Activated CD4-positive, CD25-positive, alpha-beta regulatory T cell (primary cell): ENCODE measurements at places on chromosomes 13 and 19.

GRCh38 chr19:2240881-2241760 is 4.5 kb downstream of the SF3A2 start:
- no peak for DNase-seq

DNA sequence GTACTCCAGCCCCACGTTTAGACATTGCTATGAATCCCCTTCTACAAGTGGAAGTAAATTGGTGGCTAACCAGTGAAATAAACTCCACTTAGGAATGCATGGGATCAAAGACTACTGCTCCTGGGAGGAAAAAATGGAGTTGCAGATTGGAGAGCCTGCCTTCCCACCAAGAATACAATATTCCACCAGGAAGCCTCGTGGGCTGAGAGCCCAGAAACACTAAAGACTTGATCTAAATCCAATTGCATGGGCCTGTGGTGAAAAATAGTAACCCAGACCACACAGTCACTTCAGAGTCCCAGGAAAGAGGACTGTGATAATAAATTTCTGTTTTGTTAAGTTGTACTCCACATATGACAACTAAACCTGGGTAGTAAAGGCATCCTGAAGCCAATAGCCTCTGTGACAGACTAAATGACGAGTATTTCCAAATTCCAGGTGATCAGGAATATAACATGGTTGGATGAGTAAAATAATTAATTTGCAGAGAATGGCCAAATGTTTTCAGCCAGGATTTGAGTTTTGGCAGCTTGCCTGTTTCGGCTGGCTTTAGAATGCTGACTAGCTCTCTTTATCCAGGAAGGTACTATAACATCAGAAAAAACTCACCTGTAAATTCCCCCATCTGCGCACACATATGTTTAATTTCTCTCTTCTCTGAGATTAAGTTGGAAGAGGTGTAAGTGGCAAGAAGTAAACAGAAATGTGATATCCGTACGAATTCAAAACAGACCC is 480.3 kb downstream of the LIG4 start:
- no peak for DNase-seq

DNA sequence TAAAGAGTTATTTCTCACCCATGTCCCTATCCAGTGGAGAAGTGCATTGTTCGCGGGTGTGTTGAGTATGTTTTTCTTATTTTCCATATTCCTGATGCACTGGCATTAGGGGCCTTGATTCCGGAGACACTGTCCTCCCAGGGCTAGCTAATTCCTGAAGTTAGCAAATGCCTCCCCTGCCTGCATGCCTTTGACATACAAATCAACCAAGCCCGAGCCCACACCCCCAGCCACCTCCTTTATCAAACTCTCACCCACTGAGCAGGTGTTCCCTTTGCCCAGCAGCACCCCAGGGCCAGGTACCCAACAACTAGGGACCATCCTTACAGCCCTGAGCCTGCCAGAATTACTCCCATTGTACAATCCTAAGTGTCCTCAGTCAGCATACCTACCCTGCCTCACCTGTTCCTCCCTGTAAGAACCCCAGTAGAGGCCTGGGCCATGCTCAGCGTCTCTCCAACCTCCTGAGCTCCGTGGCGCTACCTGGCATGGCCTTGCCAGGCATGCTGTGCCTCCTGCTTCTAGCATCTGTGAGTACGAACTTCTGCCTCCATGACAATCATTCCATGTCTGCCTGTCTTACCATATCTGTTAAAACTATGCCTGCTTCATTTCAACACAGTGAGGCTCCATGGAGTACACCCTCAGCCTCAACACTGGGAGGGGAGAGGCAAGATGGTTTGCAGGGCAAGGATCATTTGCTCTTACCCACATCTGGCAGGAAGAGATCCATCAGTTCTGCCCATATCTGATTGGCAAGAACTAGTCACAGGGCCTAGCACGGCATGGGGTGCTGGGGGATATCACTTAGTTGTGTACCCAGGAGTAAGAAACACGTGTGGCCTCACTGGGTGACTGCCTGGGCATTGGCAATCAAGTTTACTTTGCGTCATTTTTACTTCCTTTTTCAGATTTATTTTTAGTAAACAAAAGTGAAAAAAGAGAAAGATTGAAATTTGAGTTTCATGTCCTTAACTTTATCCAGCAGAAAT is 203.9 kb downstream of the SHISA2 start:
- no peak for DNase-seq

DNA sequence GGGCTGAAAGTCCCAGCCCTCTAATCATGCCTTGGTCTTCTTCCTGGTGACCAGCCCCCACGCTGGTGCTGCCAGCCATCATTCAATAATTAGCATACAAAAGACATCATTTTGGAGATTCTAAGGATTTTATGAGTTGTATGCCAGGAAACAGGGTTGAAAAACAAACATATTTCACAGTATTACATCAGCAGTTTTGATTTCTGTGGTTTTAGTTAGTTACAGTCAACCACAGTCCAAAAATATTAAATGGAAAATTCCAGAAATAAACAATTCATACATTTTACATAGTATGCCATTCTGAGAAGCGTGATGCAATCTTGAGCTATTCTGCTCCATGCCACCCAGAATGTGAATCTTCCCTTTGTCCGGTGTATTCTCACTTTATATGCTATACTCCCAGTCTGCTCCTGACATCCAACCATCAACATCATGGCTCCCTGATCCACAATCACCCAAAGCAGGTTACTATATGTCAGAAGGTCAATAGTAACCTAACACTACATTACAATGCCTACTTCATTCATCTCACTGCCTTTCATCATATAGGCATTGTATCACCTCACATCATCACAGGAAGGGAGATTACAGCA is 49.2 kb downstream of the STOML3 start:
- DNase-seq = no peak

GRCh38 chr13:28494504-28494777 is 487 bp downstream of the FLT1 start:
- DNase-seq = no peak

DNA sequence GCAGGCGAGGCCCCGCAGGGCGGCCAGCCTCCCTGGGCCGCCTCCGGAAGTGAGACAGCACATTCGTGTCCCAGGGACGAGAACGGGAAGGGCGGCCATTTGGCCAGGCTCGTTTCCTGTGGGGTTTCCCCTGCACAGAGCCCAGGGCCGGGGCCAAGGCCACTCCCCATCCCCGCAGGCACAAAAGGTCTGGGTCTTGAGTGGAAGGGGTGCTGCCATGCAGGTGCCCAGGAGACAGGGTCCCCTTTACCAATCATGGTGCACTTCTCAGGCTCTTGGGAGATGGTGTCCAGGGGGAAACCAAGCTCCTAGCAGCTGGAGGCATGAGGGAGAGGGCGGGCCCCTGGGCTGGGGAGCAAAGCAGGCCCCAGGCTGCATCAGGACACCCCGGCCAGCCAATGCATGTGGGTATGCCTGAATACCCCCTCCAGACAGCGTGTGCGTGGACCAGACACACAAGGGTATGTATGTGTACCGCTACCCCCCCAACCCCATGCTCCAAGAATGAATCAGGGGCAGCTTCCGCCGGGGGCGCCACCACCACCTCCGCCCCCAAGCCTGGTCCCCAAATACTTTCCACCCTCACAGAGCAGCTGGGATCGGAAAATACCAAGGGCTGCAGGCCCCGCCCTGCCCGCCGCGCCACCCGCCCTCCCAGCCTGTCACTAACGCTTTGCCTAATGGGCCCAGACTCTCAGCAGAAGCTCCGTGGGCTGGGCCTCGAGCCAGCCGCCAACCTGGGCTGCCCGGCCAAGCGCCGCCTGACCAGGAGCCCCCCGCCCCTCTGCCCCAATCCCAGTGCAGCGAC is 37.6 kb upstream of the NANOS3 start:
- peak; percentile 74 for DNase-seq

DNA sequence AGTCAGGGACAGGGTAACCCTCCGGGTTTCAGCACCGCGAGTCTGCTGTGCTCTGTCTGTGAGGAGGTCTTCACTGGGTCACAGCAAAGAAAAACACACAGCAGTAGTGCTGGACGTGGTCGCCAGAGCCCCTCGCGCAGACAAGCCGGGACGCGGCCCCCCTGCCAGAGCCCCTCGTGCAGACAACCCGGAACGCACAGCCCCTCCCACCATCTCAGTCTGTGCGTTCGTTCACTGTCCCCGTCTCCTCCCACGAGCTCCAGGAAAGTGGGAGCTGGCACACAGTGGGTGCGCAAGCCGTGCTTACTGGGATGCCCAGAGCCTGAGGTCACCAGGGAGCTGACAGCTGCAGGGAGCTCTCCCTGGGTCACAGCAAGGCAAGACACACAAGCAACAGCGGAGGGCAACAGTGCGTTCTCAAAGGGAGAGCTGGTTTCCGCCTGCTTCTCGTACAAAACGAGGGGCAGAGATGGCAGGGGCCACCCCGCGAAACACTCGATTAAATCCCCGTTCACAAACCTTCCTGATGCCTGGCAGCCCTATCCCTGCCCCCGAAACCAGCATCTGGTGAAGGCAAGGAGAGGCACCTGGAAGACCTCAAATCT is 3.2 kb upstream of the PLPP2 start:
- DNase-seq = no peak

DNA sequence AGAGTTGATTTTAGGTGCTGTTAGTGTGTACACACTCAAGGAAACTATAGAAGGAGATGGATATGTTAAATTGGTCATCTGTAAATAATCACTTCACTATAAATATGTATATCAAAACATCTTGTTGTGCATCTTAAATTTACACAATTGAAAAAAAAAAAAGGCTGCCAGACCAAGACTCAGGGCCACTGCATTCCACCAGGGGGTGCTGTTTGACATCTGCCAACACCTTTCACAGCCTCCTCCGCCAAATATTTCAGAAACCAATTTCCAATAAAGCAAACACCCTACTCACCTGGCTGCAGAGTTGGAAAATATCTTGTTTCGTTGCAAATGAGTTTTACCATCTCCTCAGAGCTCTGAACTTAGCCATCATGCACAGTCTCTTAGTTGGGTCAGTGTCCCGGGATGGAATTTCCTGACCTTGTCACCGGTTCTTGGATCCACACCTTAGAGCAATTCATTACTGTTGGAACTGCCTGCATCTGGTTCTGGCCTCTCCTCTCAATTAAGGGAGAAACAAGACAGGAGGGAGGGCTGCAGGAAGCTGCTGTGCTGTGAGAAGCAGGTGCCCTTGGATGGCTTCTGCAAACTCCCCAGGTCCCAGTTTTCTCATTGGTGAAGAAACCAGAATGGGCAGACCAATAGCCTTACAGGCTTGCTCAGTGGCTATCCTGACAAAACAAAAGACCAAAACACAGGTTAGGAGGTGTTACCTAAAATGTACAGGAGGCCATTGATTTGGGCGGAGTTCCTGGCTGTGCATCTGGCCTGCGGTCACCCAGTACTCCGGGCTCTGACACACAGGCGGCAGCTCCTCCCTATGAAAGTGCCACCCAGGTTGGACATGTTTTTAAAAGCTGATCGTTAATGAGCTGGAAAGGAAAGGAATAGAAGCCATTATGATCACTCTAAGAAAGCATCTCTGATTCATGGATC is 746.6 kb downstream of the UQCRFS1 start:
- DNase-seq = peak; percentile 12

DNA sequence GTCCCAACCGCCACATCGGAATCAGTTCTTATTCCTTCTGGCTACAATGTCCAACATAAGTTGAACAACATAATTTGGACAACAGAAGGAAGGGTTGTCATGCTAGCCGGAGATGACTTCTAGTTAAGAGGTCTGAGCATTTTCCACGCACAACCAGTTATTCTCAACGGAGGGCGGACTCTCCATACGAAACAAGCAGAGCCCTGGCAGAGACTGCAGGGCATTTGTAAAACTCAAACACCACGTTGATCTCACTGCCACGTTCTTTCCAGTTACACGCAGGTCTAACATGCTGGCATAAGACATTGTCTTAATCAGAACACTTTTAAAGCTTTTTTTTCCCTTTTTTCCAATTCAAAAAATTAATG is 38.3 kb upstream of the DCUN1D2 start:
- no peak for DNase-seq

DNA sequence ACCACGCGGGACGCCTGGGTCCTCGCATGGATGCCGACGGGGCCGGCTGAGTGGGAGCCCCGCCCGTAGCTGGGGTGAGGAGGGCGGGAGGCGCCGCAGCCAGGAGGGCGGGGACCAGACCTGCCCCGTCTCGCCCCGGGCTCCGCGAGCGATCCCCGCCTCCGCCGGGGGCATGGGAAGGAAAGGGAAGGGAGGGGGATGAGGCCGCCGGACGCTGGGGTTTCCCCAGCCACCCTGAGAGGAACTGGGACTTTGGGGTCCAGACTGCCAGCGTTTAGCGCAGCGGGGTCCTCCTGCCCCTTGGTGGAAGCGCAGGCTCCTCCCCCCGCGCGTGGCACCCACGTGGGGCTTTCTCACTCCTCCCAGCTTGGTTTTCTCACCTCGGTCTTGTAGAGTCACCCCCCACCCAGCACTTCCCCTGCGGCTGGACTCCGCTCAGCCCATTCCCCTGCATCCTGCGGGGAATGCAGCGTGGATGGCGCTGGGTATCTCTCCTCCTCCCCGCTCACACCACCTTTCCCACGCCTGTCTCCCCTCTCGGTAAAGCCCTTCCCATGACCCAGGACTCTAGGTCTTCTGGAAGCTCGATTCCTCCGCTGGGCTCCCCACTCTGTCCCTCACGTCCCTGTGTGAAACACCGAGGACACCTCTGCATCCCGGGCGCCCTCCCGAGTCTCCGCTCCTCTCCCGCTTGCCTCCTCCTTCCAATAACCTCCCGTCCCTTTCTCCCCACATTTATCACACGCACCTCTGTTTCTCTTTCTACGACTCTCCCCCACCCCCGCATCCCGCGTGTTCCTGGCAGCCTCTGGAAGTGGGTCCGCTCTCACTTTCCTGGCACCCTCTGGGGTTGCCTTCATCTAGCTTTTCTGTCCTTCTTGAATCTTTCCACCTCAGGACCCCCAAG is 2.1 kb downstream of the TGFB1 start:
- DNase-seq = peak; percentile 74

DNA sequence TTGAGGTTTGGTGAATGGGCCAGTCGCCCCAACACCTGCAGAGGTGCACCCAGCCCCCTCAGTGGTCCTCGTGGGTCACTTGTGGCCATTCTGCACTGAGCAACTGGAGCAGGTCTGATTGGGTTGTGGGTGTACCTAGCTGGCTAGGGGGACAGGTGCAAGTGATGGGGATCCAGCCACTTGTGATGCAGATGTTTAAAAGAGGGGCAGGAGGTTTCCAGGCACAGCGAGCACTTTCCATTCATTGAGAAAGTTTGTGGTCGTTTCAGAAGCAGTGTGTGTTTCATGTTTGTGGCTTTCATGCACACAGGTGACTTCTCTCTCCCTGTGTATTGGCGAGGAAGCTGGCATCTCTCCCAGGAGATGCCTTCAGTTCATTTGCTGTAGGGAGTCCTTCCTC is 34.7 kb downstream of the TSSK6 start:
- no peak for DNase-seq
